Sciatic nerve (tissue), 2 donors: ENCODE measurements at places on chromosomes 12 and 14.
A peak's percentile ranks its signal among the peaks of the same experiment; 100 is the strongest.

- no peak for DNase-seq
These were observed 835.9 kb downstream of the DIO2 start for GRCh38 chr14:79375356-79375755.

DNA sequence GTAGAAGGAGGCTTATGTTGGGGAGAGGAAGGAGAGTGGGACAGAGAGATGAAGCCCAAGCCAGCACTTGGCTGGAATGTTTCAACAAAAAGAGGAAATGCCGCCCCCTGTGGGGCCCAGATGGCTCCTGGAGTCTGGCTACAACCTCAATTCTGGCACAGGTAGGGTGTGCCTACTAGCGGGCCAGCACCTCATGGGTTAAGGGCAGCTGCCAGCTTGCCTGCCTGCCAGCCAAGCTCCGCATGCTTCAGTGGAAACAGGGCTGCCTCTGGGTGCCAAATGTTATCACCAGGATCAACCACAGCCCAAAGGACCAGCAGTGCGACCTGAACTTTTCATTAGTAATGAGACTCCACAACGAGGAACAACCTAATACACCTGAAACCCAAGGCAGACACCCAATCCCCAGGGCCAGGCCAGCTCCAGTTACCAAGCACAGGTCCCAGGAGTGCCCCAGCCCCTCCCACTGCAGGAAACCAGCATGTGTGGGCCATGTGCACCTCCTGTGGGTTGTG lies 11.3 kb downstream of the RAB15 start:
- no peak for DNase-seq

DNA sequence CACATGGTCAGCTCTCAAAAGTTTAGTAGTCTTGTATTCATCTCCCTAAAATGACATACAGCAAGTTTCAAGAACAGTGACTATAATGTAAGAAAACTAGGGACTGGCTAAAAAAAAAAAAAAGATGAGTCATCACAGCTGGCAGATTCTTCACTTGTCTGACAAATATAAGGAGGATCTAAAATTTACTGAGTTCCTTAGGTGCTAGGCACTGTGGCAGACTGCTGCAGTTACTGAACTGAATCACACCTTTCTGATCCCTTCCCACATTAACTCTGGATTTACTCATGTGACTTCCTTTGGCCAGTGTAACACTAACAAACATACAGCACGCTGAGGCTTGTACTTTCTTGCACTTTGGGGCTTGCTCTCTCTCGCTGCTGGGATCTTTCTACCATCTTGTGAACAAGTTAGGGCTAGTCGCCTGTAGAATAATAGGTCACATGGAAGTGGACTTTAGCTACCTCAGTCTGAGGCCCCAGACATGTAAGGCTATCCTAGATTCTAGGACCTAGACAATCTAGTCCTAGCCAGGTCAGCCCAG lies 32.1 kb downstream of the BAZ1A start:
- DNase-seq: no peak

DNA sequence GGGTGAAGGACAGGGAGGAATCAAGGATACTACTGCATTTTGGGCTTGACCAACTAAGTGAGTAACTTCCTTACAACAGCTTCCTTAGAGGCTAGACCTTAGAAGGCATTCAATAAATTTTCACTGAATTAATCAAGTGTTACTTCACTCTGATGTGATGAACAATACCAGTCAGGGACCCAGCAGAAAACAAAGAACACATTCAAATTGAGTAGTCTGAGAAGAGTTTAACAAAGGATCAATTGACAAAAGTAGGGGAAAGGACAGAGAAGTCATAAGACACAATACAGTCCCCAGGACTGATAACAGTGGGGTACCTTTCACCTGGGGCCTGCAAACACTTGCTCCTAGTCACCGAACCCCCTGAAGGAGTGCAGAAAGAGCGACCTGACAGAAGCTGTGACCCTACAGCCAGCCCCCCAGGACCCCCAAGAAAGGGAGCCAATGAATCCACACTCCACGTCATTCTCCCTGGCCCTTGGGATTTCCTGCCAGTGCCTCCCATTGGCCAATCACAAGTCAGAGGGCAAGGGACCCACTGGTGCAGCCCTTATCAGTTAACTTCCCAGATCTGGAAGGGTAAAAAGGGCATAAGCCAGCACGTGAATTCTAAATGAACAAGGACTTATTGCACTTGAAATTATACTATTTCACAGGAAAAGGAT lies 6.9 kb downstream of the ANAPC5 start:
- no peak for DNase-seq

DNA sequence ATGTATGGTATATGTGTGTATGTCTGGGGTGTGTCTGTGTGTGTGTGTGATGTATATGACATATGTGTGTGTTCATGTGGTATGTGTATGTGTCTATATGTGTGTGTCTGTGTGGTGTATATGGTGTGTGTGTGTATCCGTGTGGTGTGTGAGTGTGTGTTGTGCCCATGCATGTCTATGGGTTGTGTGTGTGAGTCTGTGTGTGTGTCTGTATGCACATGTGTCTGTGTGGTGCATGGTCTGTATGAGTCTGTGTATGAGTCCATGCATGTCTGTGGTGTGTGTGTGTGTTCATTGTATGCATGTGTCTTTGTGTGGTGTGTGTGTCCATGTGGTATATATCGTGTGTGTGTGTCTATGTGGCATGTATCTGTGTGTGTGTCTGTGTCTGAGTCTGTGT lies 168.1 kb upstream of the GSC start:
- no peak for DNase-seq

GRCh38 chr14:30118992-30119640 lies 191.5 kb upstream of the PRKD1 start:
- no peak for DNase-seq

DNA sequence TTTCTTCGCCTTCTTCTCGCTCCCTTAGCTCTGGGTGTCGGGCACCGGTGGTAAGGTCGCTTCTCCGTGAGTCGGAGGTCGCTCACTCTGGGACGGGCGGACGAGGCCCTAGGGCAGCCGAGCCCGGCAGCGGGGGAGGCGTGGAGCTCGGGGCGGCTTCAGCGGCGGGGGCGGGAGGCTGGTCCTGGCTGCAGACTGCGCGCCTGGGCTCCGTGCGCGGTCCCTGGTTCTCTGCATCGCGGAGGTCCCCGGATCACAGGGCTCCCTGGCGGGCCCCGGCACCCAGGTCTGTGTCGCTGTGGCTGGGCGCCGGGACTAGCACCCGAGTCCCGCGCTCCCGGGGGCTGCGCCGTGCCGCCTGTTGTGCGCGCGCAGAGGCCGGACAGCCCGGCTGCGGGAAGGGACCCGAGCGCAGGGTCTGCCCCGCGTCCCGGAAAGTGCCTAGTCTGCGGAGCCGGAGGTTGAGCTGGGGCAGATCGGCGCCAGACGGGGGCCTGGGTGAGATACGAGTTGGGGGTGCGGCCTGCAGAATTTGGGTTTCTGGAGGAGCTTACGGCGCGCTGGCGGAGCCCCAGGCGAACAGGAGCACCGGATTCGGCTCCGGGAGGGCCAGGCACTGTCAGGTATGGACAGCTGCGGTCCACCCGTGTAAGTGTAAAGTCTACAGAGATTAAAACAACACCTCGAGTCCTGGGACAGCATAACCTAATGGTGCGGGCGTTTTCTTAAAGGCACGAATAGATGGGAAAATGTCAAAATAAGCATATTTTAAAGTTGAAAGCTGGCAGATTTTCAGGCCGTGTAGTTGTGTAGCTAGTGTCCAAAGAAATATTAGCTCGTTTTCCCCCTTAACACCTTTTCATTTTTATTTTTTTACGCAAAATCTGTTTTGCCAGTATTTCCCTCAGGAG lies 713 bp downstream of the FRMD6 start:
- peak; percentile 75 for DNase-seq

DNA sequence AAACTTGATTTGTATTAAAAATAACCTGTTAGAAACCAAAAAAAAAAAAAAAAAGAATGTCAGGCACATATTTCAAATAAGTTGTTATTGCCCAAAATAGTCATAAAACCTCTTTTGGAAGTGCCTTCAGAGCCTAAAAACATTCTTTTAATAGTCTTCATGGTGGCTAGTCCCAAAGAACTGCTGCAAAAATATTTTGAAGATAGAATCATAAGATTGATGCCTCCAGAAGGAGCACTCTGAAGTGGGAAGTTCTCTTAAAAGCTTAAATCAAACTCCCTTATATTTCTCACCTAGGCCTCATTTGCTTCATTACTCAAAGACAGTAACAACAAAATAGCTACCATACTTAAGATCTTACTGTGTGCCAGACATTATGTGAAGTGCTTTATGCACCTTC lies 27.2 kb upstream of the NT5DC3 start:
- no peak for DNase-seq

GRCh38 chr12:40832668-40833067 lies 140.4 kb downstream of the CNTN1 start:
- DNase-seq: no peak

GRCh38 chr12:51867371-51867770 lies 18.9 kb upstream of the FIGNL2 start:
- no peak for DNase-seq

GRCh38 chr14:44763356-44763755 lies 198.4 kb downstream of the KLHL28 start:
- no peak for DNase-seq

- DNase-seq: no peak
These were observed 11.6 kb downstream of the POMT2 start for GRCh38 chr14:77309131-77309530.

DNA sequence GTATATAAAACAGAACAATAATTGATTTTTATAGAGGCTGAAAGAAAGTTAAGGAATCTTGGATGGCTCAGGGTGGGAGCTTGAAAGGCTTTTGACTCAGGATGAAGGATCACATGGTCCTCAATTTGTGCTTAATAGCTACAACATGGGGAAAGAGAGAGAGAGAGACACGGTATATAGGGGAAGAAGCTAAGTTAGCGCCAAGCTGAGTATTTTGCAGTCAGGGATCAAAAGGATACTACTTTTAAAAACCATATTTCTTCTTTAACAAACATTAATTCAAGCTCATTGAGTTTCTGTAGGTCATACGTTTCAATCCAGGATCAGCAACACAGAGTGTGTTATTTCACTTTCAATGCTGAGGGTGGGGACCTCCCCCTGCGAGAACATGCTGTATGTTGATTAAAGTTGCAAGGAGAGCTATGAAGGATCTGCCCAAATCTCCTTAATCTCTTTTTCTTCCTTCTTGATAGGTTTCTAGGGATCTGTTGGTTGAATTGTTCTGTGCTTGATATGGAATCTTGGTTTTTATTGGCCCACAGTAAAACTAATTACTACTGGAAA lies 133.1 kb upstream of the NUDT4 start:
- DNase-seq: no peak

DNA sequence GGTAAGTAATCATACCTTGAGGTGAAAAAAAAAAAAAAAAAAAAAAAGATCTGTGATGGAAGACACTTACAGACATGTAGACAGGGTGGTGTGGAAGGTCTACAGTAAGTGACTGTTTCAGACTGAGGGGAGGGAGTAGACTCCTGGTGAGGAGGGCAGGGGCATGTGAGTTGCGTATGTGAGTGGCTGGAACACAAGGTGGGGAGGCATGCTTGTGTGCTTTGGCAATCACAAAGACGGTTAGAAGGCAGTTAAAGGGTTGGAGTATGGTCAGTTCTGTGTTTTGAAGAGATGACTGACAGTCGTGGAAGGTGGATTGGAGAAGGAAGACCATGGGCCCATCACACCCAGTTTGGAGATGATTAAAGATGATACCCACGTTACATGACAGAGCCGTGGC lies 65.2 kb downstream of the ETV6 start:
- no peak for DNase-seq

- DNase-seq: no peak
These were observed 1.2 kb downstream of the KRT72 start for GRCh38 chr12:52600071-52600470.

DNA sequence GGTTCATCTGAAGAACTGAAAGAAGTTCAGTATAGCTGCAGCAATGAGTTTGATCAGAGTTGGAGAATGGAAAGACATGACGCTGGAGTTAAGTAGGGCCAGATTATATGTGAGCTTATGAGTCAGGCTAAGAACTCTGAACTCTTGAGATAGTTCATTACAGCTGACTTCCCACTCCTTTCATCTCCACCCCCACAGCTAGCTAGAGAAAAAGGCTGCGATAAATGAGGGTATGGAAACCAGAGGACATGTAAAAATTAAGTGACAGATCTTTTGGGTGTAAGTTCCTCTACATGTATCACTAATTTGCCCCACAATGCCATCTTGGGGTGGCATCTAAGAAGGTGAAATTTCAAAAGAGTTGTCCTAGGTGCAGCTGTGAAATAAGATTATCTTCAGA lies 28.6 kb downstream of the PYM1 start:
- DNase-seq: no peak

DNA sequence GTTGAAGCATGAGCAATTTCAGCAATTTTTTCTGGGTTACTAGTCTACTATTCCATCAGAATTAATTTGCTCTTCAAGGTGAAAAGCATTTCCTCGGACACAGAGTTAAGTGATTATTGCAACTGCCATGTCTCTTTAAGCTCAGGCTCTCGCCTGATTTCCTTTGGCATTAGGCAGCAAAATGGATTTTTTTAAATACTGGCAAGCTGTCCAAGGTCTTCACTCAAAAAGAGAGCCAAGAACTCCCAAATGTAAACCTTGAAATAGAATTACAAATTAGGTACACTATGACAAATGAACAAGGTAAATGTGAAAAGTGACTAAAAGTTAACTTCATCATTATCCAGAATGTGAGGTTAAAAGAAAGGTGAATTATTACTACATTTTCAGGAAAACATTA lies 111.9 kb downstream of the GARIN6 start:
- DNase-seq: no peak

- no peak for DNase-seq
These were observed 157.2 kb downstream of the ANO4 start for GRCh38 chr12:100951756-100952155.

- no peak for DNase-seq
These were observed 9.8 kb downstream of the CPNE6 start for GRCh38 chr14:24080888-24081738.

- peak; percentile 62 for DNase-seq
These were observed 276.3 kb upstream of the FAR2 start for GRCh38 chr12:28872654-28873268.

DNA sequence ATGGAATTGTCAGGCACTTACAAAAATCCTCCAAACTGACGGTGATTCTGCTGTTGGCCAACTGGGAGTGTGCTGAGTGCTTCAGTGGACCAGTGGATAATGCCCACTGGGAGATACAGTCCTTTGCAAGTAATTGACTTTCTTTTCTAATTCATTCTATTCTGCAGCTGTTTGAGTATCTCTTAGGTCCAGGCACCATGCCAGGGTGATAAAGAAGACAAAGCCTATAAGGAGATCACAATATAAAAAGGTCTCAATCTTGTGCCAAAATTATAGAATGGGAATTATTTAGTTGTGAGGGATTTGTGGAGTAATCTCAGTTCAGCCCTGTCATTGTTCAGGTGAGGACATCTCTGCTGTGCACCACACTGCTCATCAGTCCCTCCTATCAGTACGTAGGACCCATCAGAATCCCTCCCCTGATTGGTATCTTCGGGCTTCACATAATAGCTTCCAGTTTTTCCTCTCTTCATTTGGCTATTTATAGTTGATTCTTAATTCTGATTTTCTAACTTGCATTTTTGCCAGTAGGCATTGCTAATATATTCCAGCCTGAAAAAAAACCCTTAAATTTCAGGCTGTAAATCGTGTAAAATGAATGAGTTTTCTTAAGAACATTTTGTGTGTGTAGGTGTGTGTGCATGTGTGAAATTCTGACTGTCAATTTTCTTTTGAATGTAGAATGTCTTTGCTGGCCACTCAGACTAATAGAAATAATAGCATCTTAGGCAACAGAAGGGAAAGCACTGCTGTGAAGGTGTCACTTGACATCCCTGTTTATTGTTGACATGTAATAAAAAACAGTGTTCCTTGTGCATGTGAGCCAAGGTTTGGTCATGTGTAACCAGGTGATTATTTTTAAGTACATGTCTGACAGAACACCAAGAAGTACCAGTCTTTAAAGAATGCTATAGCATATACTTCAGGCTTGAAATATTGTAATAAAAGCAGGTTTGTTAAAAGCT lies 457.6 kb upstream of the RGS6 start:
- no peak for DNase-seq
